ENCODE measurements at places on chromosomes 3 and 15.

GRCh38 chr3:4656626-4657328 lies 163.6 kb downstream of the ITPR1 start:
- DNase-seq, result no peak

- no peak for DNase-seq
These were observed 45.2 kb downstream of the KLHL25 start for GRCh38 chr15:85749261-85750151.

DNA sequence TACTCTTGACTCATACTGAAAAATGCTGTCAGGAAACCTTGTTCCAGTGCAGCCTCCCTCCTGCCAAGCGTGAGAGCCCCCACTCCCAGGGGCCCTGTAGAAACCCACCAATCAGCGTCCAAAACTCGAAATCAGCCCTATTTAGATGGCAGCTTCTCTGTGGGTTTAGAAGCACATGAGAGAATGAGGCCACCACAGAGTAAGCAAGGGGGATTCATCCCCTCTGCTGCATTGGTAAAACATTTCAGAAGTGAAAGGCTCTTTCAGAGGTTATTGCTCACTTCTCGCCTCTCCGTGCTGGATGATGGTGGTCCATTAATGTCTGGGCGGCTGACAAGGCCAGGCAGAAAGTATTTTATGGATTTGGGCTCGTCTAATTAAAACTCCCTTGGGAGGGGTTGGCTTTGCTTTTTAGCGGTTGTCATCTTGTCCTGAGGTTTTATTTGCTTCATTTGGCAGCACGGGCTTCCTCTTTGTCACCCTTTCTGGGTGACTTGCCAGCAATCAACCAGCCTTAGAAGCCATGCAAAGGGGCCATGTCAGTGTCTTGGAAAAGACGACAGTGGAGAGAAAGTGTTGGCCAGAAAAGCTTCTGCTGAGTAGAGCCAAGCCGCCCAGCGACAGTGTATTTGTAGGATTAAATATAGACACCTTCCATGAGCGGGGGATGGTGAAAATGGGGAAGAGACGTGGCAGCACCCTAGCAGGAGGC lies 145.5 kb downstream of the ATP10A start:
- no peak for DNase-seq

DNA sequence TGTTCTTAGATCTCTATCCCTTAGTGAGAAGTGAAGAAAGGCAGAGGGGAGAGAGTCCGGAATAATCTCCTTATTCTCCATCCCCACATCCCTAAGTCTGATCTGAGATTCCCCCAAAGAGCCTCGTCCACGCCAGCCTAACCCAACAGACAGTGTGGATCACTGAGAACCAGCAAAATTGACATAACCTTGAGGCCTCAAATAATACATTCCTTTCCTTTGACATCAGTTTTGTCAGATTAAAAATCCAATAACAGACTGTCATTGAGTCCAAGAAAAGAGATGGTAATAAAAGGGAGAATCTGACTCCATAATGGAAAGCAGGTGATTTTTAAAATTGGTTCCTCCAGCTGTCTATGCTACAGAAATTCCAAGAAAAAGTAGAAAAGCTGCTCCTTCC lies 7.7 kb upstream of the SIAH2 start:
- no peak for DNase-seq

GRCh38 chr3:107356706-107357105 lies 20.5 kb upstream of the CCDC54 start:
- no peak for DNase-seq

Data from activated CD8-positive, alpha-beta memory T cell treated with anti-CD3 and anti-CD28 coated beads for 1 hour (primary cell).